ENCODE measurements at places on chromosomes 5 and 9. TPM values are rescaled to one million over a fixed set of nuclear protein-coding genes. Genes with fewer than 3 reads are reported as not detected.

Gene SLC6A7
- total RNA-seq = not detected

Gene SH3GL2
- total RNA-seq = not detected

Gene TMCO6
- total RNA-seq = 50.5 TPM

Gene EIF4E1B
- not detected for total RNA-seq

Gene PCDHA11
- total RNA-seq = not detected

Gene C9orf153
- total RNA-seq = not detected
